ENCODE measurements at places on chromosomes 7 and 10.

DNA sequence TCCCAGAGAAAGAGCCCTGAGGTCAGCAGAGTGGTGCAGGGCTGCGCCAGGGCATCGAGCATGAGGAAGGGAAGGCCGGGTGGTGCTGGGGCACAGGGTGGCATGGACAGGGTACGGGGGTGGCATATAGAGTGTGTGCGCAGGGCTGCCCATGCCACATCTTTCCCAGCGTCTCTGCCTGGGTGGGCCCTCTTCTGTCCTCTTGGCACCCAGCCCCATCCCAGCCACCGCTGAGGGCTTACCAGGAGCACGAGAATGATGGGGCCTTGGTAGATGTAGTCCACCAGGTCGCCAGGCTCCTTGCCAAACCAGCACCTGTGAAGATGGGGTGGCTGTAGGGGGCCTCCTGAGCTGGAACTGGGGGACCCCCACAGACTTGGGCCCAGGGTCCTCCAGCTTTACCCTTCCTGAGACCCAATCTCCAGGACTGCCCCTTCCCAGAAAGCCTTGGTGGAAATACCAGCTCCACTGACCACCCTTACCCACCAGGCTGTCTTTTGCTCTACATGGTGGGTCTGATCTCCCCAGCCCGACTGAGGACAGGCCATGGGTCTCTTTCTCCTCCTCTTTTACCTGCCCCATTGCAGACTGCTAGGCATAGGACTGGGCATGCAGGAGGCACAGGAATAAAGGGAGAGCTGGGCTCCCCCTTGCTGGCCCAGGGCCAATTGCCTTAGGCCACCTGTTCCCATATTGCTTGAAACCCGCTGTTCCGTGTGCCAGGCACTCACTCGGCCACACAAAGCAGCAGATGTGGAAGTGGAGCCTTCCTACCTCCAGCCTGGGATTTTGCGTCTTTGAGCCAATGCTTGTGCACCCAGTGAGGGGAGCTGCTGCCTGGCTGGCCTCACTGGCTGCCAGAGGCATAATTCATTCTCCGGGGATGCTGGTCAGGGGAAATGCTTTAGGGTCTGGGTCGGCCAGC, 21.7 kb downstream of the CRHR2 start:
- no peak for DNase-seq

DNA sequence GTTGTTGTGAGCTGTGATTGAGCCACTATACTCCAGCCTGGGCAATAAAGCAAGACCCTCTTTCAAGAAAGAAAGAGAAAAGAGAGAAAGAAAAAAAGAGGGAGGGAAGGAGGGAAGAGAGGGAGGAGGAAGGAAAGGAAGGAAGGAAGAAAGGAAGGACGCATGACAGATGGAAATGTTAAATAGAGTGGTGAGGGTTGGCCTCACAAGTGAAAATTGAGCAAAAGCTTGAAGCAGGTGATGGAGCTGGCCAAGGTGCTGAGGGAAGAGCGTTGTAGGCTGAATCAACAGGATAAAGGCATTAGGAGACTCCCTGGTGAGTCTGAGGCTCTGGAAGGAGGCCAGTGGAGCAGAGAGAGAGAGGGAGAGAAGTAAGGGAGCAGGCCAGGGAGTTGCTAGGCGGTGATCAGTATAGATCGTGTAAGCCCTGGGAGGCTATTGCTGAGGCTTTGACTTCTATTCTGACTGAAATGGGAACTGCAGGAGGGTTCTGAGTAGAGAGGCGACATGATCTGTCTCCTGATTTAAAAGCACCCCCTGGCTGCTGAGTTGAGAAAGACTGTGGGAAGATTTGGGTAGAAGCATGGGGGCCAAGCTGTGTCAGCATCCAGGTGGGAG, 26.5 kb upstream of the TMEM248 start:
- no peak for DNase-seq

DNA sequence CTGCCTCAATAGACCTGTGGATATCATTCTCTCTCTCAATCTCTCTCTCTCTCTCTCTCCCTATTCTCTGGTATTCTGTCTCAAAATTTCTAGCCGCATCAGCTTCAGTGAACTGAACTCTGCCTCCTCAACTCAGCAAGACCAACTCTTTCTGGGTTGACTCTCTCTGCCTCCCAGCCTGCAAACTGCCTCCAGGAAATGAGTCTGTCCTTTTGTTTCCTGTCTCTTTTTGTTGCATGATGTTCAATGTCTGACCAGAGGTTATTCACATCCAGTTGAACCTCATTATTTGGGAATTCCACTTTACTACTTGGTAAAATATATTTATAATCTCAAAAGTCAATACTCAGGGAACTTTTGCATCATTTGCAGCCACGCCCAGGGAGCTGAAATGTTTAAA, 682.7 kb upstream of the FZD8 start:
- DNase-seq: no peak

DNA sequence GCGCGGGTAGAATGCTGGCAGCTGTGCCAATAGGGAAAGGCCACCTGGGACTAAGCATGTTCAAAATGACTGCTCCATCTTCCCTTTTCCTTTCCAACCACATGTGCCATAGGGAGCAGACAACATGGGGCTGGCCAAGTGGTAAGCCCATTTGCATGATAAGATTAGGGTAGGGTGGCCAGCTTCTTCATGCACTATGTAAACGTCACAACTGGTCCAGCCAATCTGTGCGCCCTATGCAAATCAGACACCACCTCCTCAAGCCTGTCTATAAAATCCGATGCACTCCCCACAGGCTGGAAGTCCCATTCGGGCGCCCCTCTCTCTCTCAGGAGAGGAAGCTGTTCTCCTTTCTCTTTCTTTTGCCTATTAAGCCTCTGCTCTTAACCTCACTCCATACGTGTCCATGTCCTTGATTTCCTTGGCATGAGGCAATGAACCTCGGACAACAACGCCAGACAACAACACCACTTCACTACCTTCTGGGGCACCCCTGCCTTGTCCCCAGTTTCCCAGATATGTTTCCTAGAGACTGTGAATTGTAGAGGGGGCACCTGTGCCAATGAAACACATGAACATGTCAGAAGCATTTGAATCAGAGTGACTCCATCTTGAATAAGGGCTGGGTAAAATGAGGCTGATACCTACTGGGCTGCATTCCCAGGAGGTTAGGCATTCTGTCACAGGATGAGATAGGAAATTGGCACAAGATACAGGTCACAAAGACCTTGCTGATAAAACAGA, 19.1 kb upstream of the EXOC6 start:
- DNase-seq: no peak

- no peak for DNase-seq
These were observed 66.0 kb upstream of the SEPHS1 start for GRCh38 chr10:13414137-13414536.

DNA sequence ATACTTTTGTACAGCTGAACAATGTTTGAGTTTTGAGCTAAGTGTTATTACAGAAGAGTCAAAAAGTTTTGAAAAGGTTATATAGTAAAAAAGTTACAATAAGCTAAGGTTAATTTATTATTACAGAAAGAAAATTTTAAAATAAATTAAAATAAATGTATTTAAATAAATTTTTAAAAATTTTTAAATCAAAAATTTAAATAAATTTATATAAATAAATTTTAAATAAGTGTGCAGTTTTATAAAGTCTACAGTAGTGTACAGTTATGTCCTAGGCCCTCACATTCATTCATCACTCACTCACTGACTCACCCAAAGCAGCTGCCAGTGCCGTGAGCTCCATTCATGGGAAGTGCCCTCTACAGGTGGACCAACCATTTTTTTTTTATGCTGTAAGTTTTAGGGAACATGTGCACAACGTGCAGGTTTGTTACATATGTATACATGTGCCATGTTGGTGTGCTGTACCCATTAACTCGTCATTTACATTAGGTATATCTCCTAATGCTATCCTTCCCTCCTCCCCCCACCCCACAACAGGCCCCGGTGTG, 462.9 kb upstream of the ZMIZ1 start:
- peak; percentile 52 for DNase-seq

GRCh38 chr7:64744680-64745079, 49.5 kb upstream of the ZNF138 start:
- no peak for DNase-seq

DNA sequence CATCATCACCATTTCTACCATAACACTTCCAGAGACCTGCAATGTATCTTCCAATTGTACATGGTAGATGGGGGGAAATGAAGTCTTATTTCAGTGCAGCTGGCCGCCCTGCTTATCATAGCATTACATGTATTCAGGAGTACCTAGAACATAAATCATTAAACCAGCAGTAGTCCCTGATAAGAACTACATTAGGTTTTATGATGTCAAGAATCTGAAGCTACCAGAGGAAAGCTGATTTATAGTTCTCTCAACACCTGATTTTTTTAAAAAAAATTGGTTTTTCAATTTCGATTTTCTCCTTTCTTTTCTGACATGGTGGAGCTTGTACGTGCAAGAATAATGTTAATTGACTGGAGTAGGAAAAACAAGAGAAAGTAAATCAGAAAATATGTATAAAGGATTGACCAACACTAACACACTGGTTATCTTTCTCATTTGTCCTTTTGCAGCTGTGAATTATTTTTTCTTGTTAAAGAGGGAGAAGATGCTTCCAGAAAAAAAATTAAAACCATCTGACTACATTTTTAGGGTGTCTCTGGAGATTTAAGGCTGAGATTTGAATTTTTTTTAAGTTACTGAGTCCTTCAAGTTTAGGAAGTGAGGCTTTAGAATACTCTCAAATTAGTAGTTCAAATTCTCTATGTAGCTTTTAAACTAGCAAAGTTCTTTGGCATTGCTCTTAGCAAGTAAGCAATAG, 59.1 kb downstream of the CSTF2T start:
- DNase-seq: peak; percentile 2

DNA sequence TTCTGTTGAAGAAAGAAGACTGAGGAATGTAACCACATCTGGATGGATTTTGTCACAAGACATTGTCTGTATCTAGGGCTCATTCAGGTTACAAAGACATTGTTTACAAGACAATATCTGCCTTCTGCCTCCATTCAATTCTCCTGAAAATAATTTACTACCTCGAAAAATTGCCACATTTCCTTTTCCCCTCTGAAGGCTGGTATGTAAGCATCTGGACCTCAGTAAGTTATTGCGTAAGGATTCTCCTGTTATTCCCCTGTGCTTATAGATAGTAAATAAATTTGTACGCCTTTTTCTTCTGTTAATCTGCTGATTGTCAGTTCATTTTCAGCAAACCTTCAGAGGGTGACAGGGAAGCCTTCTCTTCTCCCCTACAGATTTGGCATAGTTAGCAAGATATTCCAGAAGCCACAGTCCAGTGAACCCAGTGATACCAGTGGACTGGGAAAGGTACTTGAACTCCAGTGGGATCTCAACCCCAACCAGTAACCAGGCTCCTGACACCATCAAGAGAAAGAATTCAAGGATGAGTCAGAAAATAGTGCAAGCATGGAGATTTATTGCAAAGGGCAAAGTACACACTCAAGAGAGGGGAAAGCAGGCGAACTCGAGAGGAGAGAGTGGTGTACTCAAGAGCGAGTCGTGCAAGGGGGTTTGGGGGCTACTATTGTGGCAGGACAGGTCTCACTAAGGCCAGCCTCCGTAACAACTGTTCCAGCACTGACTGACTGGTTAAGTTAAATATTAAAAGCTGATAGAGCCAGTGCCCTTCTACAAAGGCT, 706.9 kb upstream of the GHITM start:
- DNase-seq: peak; percentile 1

All from small intestine (tissue), 16 donors.